ENCODE measurements at places on chromosomes 1 and 21. TPM values are rescaled to one million over a fixed set of nuclear protein-coding genes. Genes with fewer than 3 reads are reported as not detected.

PPIAL4G gene
- total RNA-seq, result not detected

DMRTA2 gene
- 1.7 TPM for total RNA-seq

PAQR6 gene
- 2.0 TPM for total RNA-seq

LAX1 gene
- total RNA-seq, result 0.84 TPM

MYOG gene
- total RNA-seq, result not detected

NTNG1 gene
- 0.48 TPM for total RNA-seq

IFNAR2 gene
- total RNA-seq, result 7.7 TPM

SHE gene
- total RNA-seq, result 1.4 TPM

LCE3E gene
- 4.3 TPM for total RNA-seq

PAPPA2 gene
- 0.12 TPM for total RNA-seq

POGZ gene
- total RNA-seq, result 37.5 TPM

MAST2 gene
- 8.4 TPM for total RNA-seq

IGSF9 gene
- total RNA-seq, result 13.0 TPM

HP1BP3 gene
- 147 TPM for total RNA-seq

FDPS gene
- total RNA-seq, result 401 TPM

NADK gene
- 31.8 TPM for total RNA-seq

NUP210L gene
- total RNA-seq, result 0.04 TPM

CELA2A gene
- 0.36 TPM for total RNA-seq

SPRR3 gene
- total RNA-seq, result 10,043 TPM

CCDC190 gene
- total RNA-seq, result 0.32 TPM

ANKRD65 gene
- total RNA-seq, result 11.9 TPM

GBP7 gene
- total RNA-seq, result not detected

TUT4 gene
- total RNA-seq, result 21.9 TPM

FAM89A gene
- total RNA-seq, result 12.4 TPM

DDR2 gene
- total RNA-seq, result 2.9 TPM

GBP5 gene
- total RNA-seq, result 1.2 TPM

AMY1C gene
- total RNA-seq, result not detected

ARHGEF10L gene
- 28.3 TPM for total RNA-seq

ZNF669 gene
- 2.6 TPM for total RNA-seq

PEX14 gene
- total RNA-seq, result 16.2 TPM

UBE2G2 gene
- 35.8 TPM for total RNA-seq

LCE1E gene
- not detected for total RNA-seq

GPATCH3 gene
- 10.4 TPM for total RNA-seq

PLA2G2F gene
- total RNA-seq, result 0.04 TPM

DCST2 gene
- total RNA-seq, result 1.3 TPM

FCMR gene
- 2.9 TPM for total RNA-seq

TATDN3 gene
- total RNA-seq, result 8.4 TPM
